Smooth muscle cell of the umbilical artery (primary cell): ENCODE measurements at places on chromosomes 4 and X. TPM values are rescaled to one million over a fixed set of nuclear protein-coding genes. Genes with fewer than 3 reads are reported as not detected.

The PNMA5 gene
- total RNA-seq: not detected in 2 replicates

The SPANXB1 gene
- not detected in 2 replicates for total RNA-seq

The CTAG2 gene
- 0.65 and 3.3 TPM in 2 replicates for total RNA-seq

The FAM90A26 gene
- not detected in 2 replicates for total RNA-seq

The OPN1MW2 gene
- total RNA-seq: not detected in 2 replicates

The PDE6B gene
- total RNA-seq: 0.32 and 1.2 TPM in 2 replicates
